ENCODE measurements at places on chromosomes 6 and 20.

- no peak for DNase-seq
Measured at GRCh38 chr6:163718537-163718936, 304.0 kb downstream of the QKI start.

- DNase-seq = peak; percentile 62
Measured at GRCh38 chr20:20593447-20594170, 118.8 kb downstream of the RALGAPA2 start.

GRCh38 chr6:44472250-44472945 lies 84.9 kb downstream of the CDC5L start:
- no peak for DNase-seq

DNA sequence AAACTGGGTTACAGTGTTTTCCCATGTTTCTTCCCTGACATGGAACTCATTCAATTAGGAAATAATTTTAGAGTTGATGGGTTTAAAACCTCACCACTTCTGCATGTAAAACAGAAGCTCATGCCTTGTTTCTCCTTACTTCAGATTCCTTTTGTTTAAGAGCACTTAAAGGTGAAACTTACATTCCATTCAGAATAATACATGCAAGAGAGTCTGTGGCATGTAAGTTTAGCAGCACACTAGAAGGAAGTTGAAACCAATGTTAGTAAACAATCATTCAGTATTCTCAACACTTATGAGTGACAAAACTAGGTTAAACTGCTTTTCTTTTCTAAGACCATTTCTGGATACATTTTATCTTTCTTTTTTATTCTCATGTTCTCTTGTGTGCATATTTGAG lies 495.6 kb upstream of the PTCHD4 start:
- no peak for DNase-seq

GRCh38 chr6:139569566-139569965 lies 195.1 kb upstream of the CITED2 start:
- DNase-seq = peak; percentile 12

DNA sequence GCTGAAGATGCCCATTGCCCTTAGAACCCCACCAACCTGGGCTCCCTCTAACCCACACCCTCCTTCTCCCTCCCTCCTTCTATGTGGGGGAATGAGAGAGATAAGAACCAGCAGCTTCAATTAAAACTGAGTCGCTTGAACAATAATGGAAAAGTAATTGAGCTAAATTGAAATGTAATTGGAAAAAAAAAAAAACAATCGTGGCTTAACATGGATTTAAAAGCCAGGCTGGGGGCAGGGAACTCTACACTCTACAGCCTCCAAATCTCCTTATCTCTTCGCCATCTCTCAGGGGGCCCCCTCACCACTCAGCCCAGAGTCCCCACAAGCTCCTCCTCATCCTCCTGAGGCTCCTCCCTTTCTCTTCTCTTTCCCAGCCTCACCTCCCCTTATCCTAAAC lies 83.2 kb downstream of the MDGA1 start:
- DNase-seq = no peak

- no peak for DNase-seq
Measured at GRCh38 chr20:19026121-19026878, 186.1 kb upstream of the SLC24A3 start.

DNA sequence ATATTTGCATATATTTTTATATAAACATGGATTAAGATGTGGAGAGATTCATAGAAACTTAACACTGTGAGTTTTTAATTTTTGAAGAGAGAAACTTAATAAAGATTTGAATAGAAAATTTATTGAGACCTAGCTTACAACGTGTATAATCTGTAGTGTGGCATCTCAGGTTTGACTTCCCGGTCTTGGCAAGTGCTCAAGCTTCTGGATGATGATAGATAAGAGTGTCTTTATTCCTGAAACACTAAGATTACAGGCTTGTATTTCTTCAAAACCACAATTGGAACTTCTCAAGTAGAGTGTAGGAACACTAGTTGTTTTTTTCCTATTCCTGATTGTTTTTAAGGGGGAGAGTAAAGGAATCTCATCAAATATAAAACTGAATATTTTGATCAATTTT lies 64.6 kb upstream of the NOTCH4 start:
- no peak for DNase-seq

DNA sequence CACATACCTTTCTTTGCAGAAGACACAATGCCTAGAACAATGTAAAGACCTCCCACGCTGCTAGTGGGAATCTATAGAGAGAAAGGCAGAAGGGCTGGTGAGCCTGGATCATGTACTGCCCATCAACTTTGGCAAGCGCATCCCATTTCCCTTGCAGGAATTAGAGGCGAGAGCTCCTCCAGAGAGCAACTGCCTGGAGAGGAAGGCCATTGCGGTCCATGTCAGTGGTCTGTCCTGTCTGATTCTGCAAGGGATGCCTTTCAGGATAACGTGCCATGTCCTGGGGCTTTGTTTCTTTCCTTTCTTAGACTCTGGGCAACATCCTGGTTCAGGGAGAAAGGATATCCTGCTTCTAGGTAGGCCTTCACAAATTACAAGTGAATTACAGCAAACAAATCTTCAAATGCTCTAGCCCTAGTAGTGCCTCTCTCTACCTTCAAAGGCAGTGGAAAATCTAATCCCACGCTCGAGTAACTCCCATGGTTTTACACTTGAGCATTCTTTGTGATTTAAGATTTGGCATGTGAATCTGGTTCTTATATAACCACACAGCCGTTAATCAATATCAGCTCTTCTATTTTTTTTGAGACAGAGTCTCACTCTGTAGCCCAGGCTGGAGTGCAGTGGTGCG lies 38.5 kb downstream of the GCNT2 start:
- no peak for DNase-seq

GRCh38 chr6:103534095-103534494 lies 1325.6 kb downstream of the HACE1 start:
- DNase-seq = no peak

GRCh38 chr20:1813101-1813529 lies 82.1 kb upstream of the SIRPA start:
- no peak for DNase-seq

GRCh38 chr6:54892831-54893230 lies 46.3 kb downstream of the FAM83B start:
- DNase-seq = peak; percentile 2

GRCh38 chr6:121305957-121306607 lies 28.2 kb downstream of the TBC1D32 start:
- peak; percentile 58 for DNase-seq

- no peak for DNase-seq
Measured at GRCh38 chr6:139600919-139601475, 226.5 kb upstream of the CITED2 start.

DNA sequence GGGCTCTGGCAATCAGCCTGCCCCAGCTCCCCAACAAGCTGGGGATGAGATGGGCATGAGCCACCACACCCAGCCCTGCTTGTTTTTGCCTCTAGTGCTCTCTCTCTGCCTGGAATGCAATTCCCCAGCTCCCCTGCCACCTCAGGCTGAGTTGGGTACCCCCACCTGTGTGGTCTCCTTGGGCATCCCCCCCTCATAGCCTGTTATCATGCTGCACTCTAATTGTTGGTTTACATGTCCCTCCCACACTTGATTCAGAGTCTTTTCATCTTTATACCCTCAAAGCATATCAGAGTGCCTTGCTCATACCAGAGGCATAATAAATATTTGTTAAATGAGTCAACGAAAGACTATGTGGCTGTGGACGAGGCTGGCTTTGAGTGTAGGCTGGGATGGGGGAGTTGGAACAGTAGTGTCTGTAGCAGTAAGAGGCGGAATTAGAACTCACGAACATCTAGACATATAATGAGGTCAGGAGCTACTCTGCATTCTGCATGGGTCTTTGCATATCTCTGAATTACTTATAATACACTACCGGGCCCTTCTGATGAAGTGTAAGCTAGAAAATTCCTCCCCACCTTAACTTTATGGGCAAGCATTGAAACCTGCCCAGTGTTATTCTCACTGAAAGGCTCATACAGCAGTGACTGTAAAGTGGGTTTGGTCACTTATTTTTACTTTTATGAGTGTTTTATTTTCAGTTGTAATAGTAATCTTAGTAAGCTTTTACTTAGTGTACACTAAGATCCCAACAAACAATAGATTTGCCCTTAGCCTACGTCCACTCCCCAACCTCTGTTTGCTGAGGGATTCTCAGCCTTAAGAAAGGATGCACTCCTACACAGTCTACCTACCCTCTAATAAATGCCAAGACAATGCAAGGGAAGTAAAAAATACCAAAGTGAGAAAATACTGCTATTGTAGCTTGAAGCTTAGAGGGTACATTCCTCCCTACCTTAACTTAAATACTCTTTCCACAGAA lies 58.7 kb downstream of the EDN1 start:
- DNase-seq = no peak

GRCh38 chr6:110399219-110400071 lies 15.9 kb downstream of the DDO start:
- DNase-seq = no peak

DNA sequence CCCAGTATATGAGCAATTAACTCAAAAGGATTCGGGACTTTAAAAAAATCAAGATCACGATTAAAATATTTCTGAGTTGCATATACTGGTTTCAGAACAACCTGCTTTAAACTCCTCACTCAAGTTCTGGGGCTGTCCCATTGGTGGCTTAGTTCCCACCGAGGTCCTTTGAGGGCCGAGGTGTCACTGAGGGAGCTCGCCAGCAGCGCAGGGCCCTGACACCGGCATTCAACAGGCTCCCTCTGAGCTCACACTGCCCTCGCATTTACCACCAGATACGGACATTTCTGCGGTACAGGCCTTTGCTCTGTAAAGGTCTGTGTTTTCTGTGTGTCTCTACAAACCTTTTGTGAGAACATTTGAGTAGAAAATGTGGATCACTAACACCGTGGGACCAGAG lies 24.4 kb upstream of the BNIP5 start:
- DNase-seq = no peak

DNA sequence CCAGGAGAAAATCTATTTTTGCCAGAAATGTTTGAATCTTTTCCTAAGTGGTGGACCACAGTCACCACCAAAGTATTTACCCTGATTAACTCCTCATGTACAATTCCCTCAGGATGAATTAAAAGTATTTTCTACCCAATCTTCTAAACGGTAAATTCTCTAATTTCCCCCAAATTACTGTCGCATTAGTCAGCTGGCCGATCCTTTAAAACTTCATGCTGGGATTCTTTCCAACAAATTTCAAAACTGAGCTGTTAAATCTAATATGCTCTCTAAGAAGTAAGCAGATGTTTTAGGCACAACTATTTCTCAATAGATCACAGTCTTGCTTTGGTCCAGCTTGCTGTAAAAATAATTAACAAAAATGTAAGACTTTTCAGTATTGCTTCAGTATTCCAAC lies 447.2 kb downstream of the FRK start:
- DNase-seq = no peak

GRCh38 chr6:92364948-92365541 lies 1054.3 kb downstream of the EPHA7 start:
- DNase-seq = no peak

- no peak for DNase-seq
Measured at GRCh38 chr6:138499303-138500018, at the start of gene NHSL1. NHSL1 (minus strand) TSS chr6:138499494; CDS start chr6:138499290, 204 bp downstream.

DNA sequence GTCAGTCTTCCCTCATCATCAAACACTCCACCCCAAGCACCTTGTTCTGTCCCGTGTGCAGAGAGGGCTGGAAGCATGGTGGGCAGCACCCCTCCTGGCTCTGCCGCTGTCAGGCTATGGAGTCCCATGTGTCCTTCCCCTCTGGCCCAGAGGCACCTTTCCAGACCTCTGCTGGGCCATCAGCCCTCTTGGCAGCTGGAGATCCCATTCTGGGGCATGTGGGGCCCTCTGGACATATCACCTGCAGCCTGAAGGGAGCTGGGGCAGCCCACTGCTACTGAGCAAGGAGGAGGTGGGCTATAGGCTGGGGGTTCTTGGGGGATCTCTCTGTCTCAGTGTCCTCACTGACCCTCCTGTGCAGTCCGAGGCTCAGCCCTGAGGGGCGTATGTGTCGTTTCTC lies 42.2 kb downstream of the SUN5 start:
- no peak for DNase-seq
